ENCODE measurements at places on chromosomes 12 and 14.

DNA sequence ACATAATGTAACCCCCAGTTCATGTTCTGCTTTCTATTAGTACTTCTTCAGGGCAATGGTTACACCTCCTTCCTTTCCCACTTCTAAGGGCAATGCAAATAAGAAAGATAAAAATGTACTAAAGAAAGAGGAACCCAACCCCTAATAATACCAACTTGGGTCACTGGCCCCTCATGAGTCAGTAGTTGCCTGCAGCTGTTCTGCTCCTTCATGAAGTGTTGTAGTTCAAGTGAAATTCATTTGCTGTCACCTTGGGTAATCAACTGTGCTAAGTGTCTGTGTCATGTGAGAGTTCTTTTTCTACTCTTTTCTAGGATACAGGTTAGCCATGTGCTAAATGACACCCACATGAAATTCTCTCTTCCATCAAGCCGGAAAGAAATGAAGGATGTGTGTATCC lies 91.8 kb downstream of the PLXNC1 start:
- DNase-seq = no peak

- no peak for DNase-seq
Measured at GRCh38 chr14:34620839-34621238, 9.1 kb downstream of the SNX6 start.

- no peak for DNase-seq
Measured at GRCh38 chr12:108483213-108484059, 31.6 kb upstream of the FICD start.

DNA sequence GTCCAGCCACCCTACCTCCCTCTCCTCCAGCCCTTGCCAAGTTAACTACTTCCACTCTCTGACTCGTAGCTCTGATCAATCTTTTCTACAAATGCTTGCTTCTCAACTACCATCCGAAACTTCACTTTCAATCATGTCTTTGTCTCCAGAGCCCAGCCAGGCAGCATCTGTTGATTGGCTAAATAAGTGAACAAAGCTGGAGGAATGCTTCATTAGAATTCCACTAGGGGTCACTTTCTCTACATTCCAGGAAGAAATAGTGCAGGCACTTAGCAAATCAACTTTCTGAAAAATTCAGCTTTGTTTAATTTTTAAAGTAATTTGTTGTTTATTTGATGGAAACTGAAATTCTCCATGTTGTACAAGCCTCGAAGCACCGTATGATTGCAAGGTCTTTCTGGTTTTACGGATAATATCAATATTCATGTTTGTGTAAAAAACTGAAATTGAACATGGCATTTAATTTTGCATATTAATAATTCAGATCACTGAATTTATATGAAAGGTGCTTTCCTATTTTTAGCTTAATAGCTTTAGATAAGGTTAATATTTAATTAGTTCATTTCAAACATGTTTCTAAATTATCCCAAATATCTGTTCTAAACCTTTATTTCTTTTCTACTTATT lies 32.4 kb upstream of the HELB start:
- no peak for DNase-seq

DNA sequence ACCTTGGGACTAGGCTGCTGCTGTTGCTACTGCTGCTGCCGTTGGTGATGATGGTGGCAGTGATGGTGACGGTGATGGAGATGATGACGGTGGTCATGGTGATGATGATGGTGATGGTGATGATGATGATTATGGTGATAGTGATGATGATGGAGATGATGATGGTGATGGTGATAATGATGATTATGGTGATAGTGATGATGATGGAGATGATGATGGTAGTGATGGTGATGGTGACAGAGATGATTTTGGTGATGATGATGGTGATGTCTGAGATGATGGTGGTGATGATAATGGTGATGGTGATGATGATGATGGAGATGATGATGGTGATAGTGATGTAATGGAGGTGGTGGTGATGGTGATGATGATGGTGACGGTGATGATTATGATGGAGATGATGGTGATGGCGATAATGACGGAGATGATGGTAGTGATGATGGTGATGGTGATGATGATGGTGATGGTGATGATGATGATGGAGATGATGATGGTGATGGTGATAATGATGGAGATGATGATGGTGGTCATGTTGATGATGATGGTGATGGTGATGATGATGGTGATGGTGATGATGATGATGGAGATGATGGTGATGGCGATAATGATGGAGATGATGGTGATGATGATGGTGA lies 156.8 kb upstream of the PWP1 start:
- DNase-seq = no peak

DNA sequence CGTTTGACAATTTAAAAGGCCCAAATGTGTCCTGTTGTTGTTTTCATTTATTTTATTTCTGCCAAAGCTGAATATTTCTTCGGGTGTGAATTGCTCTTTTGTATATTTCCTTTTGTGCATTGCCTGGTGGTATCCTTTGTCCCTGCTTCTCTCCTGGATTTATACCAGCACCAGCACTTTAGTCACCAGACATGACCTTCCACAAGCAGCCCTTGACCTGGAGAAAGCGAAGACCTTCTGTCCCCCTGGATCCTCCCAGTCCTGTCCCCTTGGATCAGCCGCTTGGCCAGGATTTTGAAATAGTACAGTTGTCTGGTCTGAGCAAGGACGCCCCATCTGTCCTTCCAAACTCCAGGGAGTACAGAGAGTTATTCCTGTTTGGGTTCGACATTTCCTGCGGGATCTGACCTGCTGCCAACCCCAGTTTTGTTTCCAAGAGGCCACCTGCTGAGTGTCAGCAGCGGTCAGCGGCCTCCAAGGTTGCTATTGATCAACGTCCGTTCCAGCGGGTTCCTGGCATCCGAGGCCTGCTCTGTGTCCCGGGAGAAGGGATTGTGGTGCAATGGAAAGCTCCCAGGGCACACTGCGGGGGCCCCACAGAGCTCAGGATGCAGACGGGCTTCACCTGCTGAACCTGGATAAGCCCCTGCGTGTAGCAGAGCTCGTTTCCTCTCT lies 45.1 kb upstream of the CHGA start:
- DNase-seq = no peak

DNA sequence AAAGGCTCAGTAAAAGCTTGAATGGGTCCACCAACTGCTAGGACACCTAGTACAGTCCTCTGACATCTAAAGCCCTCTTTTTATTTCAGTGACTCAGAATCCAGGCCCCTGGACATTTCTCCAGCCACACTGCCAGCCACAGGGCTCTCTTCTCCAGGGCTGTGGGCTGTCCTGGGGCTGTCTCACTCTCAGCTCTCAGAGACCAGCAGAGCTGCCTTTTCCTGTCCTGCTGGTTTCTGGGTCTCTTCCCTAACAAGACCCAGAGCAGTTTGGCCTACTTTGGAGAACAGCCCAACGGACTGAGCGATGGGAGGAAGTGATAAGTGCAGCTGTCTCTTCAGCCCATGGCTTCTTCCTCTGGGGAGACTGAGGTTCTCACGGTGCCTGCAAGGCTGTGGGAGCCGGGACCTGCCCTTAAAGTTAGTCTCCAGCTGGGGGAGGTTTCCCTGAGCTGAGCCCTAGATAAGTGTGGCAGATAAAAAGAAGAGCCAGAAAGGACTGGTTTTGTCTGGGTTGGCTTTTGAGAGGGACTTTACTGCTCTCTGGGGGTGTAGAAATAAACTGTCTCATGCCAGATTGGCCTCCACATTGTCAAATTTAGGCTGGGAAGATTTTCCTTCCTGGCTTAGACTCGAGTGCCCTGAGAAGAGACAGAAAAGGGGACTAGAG lies 979.8 kb downstream of the VRK1 start:
- DNase-seq = no peak

GRCh38 chr12:111293266-111294009 lies 75.5 kb downstream of the PHETA1 start:
- no peak for DNase-seq

DNA sequence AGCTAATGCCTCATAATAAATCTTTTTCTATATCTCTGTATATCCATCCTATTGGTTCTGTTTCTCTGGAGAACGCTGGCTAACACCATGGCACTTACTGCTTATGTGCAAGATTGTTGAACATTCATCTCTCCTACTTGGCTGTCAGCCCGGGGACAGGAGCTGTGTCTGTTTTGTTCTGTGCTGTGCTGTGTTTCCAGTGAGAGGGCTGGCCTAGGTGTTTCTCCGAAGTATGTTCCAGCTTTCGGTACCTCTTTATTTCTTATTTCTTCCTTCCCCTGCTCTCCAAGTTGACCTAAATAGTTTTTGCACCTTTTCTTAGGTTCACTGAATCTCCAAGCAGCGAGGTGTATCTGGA lies 18.8 kb upstream of the NR4A1 start:
- no peak for DNase-seq

DNA sequence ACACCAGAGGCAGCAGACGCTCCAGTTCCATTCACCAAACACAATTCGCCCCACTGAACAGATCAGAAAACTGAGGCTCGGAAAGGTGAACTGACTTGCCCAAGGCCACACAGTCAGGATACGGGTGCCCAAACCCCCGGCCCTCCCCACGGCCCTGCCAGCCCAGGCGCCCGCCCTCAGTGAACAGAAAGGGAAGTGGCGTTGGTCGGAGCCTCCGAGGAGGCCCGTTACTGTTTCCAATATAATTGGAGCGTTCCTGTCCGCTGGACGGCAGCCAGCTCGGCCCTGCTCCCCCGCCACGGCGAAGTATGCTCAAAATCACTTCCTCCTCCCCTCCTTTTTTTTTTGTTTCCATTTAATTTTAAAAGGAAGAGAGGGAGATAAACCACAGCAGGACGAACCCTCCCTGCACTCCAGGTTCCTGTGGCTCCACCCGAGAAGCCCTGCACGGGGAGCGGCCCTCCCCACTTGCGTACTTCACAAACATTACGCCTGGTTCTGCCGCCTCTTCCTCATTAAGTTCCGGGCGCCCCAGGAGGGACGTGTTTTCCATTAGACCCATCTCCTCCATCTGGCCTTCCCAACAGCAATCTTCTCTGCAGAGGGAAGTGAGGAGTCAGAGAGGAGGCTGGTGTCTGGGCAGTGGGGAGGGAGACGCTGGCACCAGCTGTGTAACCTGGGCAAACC lies 61.1 kb downstream of the NCOR2 start:
- no peak for DNase-seq

- no peak for DNase-seq
Measured at GRCh38 chr12:54587315-54587873, 1.1 kb downstream of the PPP1R1A start.

DNA sequence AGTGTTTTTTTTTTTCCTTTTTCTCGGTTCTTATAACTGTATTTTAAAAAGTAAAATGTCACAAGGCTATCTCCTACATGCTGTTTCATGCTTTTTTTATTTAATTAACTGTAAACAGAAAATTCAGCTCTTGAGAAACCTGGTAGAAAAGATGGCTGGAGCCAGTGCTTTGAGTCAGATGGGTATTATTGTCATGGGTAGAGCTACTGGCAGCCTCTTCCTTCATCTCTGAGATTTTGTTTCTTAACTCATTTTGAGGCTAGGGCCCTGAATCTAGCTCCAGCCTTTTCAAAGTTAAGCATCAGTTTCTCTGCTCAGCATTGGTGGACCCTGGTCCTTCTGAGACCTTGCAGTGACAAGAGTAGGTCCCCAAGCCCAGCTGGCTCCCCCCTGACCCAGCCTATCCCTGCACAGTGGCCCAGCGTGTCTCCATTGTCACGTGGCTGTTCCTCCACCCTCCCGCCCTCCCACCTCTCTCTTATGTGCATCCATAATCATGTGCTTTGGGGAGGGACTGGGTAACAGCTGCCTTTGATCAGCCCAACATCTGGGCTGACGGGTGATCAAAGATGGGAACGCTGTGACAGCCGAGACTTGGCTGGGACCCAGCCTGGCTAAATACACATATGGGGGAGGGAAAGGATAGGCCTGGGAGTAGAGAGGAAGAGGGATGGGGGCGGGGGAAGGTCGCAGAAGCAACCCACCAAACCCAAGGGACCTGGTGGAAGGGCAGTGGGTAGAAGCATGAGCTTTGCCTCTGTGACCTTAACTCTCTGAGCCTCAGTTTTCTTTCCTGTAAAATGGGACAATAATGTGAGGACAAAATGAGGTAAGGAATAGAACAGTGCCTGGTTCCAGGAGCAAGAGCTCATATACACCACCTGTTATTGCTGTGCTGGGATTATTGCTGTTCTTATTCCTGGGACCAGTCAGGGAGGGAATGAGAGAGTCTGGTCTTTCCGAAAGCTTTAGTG lies 24.4 kb upstream of the RBM19 start:
- DNase-seq = no peak

- DNase-seq = no peak
Measured at GRCh38 chr12:106135781-106136180, 3.0 kb downstream of the NUAK1 start.

DNA sequence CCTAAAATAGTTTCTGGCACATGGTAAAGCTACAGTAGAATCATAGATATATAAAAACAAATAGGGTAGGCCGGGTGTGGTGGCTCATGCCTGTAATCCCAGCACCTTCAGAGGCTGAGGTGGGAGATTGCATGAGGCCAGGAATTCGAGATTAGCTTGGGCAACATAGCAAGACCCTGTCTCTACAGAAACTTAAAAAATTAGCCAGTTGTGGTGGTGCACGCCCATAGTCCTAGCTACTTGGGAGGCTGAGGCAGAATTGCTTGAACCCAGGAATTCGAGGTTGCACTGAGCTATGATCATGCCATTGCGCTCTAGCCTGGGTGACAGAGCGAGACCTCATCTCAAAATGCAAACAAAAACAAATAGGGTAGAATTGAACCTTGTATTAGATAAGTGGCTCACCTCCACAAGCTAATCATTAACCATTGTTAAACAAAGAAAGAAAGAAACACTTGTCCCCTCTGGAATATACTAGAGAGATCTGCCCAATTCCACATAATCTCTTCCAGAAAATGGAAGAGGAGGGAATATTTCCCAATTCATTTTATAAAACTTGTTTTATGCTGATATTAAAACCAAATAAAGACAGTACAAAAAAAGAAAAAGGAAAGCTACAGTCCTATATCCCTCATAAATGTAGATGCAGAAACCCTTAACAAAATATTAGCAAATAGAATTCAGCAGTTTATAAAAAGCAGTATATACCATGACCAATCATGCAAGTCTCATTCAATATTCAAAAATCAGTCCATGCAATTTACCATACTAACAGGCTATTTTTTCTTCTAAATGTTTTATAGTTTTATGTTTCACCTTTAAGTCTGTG lies 22.7 kb upstream of the DHRS2 start:
- DNase-seq = no peak

DNA sequence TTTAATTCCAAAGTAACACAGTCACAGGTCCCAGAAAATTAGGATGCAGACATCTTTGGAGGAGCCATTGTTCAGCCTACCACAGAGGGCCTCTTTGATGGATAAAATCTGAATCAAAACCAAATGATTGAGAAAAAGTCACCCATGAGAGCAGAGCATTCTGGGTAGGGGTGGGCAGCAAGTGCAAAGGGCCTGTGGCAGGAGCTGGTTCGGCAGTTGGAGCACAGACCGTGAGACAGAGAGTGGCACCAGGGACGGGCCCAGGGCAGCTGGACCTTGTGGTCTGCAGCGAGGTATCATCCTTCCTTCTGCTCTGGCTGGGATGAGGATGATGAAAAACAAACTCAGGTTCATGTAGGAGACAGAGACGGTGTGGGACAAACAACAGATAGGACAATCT lies 18.0 kb downstream of the UBC start:
- no peak for DNase-seq
